CD4-positive, alpha-beta T cell (primary cell): ENCODE measurements at places on chromosomes 11 and 22. TPM values are rescaled to one million over a fixed set of nuclear protein-coding genes. Genes with fewer than 3 reads are reported as not detected.
A peak's percentile ranks its signal among the peaks of the same experiment; 100 is the strongest.

GDPD4 gene
- total RNA-seq: not detected

DDX17 gene
- 454 TPM for total RNA-seq

DNA sequence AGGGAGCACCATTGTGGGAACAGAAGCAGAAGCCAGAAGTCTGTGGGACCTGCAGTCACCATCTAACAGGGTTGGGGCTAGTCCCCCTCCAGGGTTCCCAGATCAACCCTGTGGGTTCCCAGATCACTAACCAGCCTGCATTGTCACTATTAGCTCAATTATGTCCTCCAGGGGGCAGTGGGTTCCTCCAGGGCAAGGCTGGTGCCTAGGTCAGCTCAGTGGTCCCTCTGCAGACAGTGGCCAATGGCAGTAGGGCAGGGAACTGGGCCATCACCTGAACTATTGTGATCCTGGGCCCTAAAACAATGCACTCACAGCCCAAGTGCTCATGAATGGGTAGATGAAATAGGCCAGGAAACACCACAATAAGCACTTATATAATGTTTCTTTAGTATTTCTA lies 18.8 kb upstream of the PRSS23 start:
- no peak for DNase-seq

DNA sequence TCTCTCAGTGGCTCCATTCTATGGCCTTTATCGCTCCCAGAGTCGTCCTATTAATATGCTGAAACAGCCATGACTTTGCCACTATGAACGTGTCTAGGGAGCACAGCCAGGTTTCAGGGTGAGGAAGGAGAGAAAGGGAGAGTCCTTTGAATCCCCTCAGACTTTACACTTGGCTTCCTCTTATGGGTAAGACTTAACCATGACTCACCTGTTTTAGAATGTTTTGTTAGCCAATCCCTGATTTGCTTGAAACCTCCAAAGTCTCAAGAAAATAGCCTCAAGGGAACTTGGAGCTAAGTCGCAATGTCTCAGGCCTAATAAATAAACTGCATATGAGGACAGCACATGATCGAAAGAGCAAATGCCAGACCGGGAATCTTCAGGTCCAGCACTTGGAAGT lies 131.2 kb upstream of the RCN1 start:
- DNase-seq: no peak

TRIM49D2 gene
- total RNA-seq: not detected

GRCh38 chr11:64081745-64082442 lies 46.2 kb downstream of the FLRT1 start:
- DNase-seq: no peak

DNA sequence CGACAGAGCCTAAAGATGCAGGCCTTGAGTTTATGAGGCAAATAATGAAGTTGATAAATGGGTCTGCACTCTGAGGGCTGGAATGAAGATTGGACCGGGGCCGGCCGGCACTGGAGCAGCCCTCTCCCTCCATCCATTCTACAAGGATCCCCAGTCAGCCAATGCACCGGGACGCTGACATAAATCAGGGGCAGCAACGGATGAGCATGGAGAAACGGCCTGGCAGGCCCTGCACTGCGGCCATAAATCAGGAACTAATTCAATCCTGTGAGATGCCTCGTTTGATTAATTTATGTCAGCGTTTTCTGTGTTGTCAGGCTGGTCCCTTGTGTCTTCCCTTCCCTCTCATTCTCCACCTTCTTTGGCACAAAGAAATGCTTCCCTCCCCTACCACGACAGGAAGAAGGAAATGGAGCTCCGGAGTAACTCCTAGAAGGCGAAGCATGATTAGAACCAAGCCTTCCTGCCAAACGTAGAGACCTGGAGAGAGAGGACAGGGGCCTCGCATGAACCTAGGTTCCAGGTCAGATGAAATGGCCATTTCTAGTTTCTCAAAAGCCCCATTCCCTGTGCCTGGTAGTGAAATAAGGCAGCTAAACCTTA lies 358.4 kb downstream of the OPCML start:
- DNase-seq: no peak

GRCh38 chr11:16336721-16337120 lies 19.6 kb downstream of the SOX6 start:
- no peak for DNase-seq

- peak; percentile 78 for DNase-seq
Observed at GRCh38 chr11:121655537-121656327, 203.0 kb upstream of the SORL1-AS1 start.

MRGPRE gene
- total RNA-seq: not detected

DNA sequence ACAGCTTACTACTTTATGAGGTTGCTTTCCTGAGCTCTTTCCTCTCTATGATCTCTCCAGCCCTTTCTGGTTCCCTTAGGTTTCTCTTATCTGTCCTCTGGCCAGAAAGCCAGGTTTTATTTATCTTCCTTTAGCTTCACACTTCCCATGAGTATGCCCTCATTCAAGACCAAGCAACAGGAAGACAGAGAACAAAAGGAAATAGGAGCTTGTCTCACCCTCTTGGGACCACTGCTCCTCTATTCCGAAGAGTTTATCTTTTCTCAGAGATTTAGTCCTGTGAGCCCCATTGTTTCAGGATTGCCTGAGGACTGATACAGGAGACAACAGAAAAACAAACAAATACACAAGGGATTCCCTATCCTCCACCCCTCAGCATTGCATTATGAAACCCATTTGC lies 62.4 kb upstream of the CCDC179 start:
- no peak for DNase-seq

DNA sequence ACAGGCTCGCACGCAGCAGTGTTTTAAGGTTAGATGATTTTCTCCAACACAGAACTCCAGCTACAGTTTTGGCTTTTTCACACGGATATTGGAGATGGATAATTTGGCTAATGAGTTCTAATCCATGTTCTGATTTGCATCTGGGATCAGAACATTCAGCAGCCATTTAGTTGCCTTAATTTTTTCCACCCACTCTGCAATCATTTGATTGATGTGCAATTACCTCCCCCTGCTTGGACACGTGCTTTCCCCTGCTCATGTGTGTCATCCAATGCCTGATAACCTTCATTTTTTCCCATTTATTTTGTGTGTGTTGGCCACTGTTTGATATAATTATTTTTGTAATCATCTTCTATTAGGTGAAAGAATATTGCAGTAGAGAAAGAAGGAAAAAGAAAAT lies 257.8 kb downstream of the ST3GAL4 start:
- DNase-seq: no peak

OR51I1 gene
- total RNA-seq: not detected

GRCh38 chr11:877565-877964 lies 33.0 kb downstream of the CHID1 start:
- DNase-seq: peak; percentile 16

GRCh38 chr11:776561-777287 lies 563 bp downstream of the GATD1 start:
- no peak for DNase-seq

DNA sequence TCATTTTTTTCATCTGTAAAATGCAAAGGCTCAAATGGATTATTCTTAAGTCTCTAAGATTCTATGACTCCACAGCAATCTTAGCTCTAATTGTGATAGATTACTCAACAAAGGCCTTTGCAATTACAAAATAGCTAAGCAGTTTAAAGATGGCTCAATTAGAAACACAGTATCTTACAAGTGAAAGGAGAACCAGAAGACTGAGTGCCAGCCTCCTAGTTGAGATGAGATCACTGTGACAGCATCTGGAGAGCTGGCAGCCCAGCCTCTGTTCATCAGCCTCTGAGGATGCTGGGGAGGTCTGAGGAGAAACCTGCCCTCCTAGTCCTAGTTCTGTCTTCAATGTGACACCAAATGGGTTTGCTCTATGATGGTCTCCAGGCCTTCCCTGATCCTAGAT lies 158.4 kb upstream of the NARS2 start:
- no peak for DNase-seq

OR51B2 gene
- total RNA-seq: not detected
